Right ventricle myocardium inferior (tissue), 1 donor: ENCODE measurements at places on chromosomes 12 and 14.

- no peak for DNase-seq
Measured at GRCh38 chr14:77682158-77682553, 25.7 kb downstream of the ALKBH1 start.

DNA sequence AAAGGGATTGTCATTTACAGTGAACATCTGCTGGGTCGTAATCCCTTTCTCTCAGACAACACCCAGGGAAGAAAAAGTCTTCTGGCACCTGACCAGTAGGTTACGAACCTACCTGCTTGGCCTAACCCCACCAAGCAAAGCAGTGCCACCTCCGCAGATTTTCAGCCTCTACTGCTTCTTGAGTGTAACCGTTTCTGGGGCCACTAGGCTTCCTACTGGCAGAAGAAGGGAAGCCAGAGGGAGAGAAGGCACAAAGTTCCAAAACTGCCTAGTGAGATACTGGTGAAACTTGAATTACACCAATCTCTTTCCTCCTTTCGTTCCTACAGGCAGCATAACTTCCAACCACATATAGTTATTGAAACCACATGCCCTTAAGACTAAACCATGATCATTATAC lies 383.6 kb downstream of the BCAT1 start:
- no peak for DNase-seq

DNA sequence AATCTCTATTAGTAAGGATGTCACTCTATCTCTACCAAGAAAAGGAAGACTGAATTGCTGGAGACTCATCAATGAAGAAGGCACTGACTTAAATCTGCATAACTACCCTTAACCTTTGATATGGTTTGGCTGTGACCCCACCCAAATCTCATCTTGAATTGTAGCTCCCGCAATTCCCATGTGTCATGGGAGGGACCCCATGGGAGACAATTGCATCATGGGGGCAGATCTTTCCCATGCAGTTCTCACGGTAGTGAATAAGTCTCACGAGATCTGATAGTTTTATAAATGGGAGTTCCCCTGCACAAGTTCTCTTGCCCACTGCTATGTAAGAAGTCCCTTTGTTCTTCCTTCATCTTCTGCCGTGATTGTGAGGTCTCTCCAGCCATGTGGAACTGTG lies 73.4 kb upstream of the PPM1H start:
- DNase-seq: no peak

GRCh38 chr14:59061292-59061691 lies 127.2 kb upstream of the DAAM1 start:
- no peak for DNase-seq
